ENCODE measurements at places on chromosomes 11 and 22. TPM values are rescaled to one million over a fixed set of nuclear protein-coding genes. Genes with fewer than 3 reads are reported as not detected.

DNA sequence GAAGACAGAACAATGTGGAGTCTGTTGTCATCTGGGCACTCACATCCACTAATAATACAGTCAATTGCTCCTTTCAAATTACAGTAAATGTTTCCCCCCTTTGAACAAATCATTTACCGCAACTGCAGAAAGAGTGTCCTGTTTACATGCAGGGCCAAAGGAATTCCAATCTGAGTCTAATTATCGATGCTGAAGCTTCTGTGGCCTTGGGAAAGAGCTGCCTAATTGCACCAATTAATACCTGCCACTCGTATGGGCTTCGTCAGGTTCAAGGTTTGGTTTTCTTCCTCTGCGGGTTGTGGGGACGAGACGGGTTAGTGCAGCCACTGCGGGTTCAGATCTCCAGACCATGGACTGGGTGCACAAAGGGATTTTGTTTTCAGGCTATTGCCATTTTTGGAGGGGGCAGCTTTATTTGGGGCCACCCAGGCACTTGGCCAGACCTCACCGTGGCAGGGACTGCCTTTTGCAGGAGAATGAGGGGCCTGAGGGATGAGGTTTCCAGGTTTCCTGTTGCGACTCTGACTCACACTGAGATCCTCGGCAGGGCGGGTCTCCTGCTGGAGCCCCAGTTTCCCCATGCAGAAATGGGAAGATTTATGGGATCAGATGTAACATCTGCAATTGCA lies 147.6 kb downstream of the MIAT start:
- H3K27me3 ChIP-seq, result no peaks in the 10 kb centered on the region
- no peak overlapping the region for H3K27ac ChIP-seq
- no peaks in the 10 kb centered on the region for H3K36me3 ChIP-seq

The LRRN4CL gene
- 0.23 TPM for polyA plus RNA-seq

The RAB36 gene
- polyA plus RNA-seq, result 0.23 TPM

The MS4A4E gene
- not detected for polyA plus RNA-seq

The SCGB2A2 gene
- not detected for polyA plus RNA-seq

DNA sequence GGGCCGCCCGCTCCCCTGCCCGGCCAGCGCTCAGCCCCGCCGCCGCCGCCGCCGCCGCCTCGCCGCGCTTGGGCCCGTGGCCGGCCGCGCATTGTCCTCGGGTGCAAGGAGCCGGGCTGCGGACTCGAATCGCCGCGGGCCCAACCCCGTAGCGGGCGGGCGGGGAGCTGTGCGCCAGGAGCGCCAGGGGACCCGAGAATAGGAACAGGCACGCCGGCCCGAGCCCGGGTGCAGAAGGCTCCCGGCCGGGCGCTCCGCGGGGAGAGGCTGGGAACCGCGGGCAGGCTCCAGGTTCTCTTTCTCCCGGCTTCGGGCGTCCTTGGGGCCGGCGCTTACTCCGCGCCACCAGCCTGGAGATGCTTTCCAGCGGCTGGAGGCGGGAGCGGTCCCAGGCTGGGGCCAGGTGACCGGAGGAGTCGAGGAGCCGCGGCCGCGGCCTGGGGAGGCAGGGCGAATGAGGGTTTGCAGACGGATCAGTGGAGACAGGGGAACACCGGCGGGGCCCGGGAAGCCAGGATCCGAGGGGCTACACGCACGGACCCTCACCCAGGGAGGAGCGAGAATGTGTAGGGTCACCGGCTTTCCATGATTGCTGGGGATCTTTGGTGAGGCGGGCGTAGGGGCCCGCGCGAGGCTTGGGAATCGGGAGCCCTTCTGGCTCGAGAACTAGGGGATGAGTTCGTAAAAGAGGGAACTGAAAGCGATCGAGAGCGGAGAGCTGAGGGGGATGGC lies 726 bp downstream of the PKNOX2 start:
- H3K4me1 ChIP-seq, result peaks cover 8% of the 10 kb centered on the region
- peak overlapping the region; percentile 68 for H3K4me3 ChIP-seq
- peak overlapping the region; percentile 86 for H3K27ac ChIP-seq
- peak; percentile 75 for DNase-seq
- H3K36me3 ChIP-seq, result no peaks in the 10 kb centered on the region
- H3K27me3 ChIP-seq, result no peaks in the 10 kb centered on the region

DNA sequence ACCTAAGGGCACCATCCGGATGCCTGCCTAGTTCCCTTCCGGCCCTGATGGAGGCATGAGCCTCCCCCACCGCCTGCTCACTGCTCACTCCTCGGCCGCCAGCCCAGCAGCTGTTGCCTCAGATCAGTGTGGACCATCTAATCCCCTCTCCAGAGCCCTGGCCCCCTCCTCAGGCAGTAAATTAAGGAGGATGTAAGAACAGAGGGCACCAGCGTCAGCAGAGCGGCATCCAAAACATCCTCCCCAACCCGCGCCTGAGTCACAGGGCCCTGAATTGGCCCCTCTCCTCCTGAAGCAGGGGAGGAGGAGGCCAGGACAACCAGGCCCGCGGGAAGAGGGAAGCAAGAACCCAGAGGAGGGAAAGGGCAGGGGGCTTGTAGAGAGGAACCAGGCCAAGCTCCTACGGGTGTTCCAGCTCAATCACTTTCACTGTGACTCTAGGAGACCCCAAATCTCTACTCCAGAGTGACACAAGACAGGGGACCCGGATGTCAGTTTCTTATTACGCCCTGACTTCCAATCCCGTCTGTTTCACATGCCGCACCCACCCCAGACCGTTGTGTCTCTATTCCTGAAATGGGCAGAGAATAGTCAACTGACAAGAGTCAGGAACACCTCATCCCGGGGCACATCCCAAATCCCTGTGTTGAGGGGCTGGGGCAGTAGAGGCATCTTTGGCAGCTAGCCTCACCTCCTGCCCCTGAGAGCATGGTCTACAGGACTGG lies 31.3 kb upstream of the MYOD1 start:
- no peak overlapping the region for H3K27ac ChIP-seq
- no peaks in the 10 kb centered on the region for H3K4me1 ChIP-seq
- DNase-seq, result no peak
- H3K4me3 ChIP-seq, result no peak overlapping the region
- peaks cover 13% of the 10 kb centered on the region for H3K27me3 ChIP-seq

GRCh38 chr11:82174610-82175009 lies 559.1 kb downstream of the FAM181B start:
- H3K27me3 ChIP-seq, result no peaks in the 10 kb centered on the region
- no peak overlapping the region for H3K4me3 ChIP-seq
- H3K4me1 ChIP-seq, result no peaks in the 10 kb centered on the region
- no peak overlapping the region for H3K27ac ChIP-seq

- H3K27me3 ChIP-seq, result no peaks in the 10 kb centered on the region
- H3K4me1 ChIP-seq, result no peaks in the 10 kb centered on the region
- no peak overlapping the region for H3K4me3 ChIP-seq
- H3K36me3 ChIP-seq, result no peaks in the 10 kb centered on the region
Observed at GRCh38 chr11:120929664-120930154, 94.2 kb upstream of the TBCEL start.

The TEX54 gene
- polyA plus RNA-seq, result not detected

DNA sequence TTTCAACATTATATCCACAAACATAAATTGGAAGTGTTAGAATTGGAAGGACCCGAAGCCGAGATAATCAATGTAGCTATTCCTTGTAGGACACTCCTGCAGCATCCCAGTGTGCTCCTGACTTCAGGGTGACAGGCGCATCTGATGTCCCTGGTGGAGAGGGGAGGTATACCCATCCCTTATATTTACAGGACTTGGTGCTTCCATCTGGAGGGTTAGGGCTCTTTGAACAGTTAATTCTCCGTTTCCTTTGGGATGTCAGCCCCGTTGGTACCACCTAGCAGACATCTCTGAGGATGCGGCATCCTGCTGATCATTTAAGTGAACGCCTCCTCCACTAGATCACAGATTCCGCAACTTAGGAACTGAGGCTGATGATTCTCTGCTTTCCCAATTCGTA lies 451.3 kb downstream of the OPCML start:
- no peak overlapping the region for H3K27ac ChIP-seq
- peaks cover 41% of the 10 kb centered on the region for H3K27me3 ChIP-seq
- peaks cover 11% of the 10 kb centered on the region for H3K4me1 ChIP-seq
- no peak for DNase-seq

The KRTAP5-9 gene
- not detected for polyA plus RNA-seq

- DNase-seq, result no peak
- no peak overlapping the region for H3K27ac ChIP-seq
- H3K4me3 ChIP-seq, result no peak overlapping the region
- H3K36me3 ChIP-seq, result peaks cover 40% of the 10 kb centered on the region
- no peaks in the 10 kb centered on the region for H3K27me3 ChIP-seq
- no peaks in the 10 kb centered on the region for H3K4me1 ChIP-seq
Observed at GRCh38 chr22:46708766-46709330, 29.2 kb downstream of the CERK start.

DNA sequence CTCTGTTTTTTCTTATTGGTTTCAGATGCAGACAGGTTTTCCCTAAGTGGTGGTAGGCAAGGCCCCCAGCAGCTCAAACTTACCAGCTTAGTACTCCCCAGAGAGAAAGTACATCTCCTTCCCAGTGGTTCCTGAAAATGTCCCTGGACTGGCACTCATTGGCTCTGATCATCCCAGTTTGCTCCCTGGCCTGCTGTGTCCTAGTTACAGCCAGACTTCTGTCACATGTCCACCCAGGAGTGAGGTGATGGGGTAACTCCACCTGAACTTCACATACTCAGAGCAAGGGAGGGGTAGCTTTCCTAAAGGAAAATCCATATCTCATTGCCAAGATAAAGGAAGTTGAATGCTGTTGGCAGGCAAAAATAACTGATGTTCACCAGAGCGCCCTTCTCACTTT lies 237.0 kb upstream of the MPPED2 start:
- no peak overlapping the region for H3K27ac ChIP-seq
- no peaks in the 10 kb centered on the region for H3K36me3 ChIP-seq
- no peaks in the 10 kb centered on the region for H3K27me3 ChIP-seq
- no peak overlapping the region for H3K4me3 ChIP-seq

The PLAAT3 gene
- 34.7 TPM for polyA plus RNA-seq

DNA sequence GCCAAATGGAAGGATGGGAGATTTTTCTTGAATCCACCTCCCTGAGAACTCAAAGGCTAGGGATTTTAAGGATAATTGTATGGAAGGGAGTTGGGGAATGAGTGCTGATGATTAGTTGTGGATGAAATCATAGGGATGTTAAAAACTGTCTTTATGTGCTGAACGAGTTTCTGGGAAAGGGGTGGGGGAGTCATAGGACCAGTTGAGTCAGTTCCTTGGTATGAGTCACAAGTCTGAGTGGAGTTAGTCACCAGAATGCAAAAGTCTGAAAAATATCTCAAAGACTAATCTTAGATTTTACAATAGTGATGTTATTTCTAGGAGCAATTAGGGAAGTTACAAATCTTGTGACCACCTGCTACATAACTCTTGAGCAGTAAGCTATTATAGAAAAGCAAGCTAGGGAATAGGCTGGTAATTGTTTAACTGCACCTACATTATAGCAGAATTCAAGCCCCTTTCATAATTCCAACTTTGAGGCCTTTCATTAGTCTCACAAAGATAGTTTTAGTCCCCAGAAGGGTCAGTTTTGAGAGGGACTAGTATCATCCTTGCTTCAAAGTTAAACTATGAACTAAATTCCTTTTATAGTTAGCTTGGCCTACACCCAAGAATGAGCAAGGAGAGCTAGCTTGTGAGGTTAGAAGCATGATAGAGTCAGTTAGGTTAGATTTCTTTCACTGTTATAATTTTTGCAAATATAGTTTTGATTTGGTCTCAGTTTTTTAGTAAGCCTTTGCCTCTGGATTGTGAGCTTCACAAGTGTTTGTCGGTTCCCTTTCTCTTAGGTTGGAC lies 668.0 kb downstream of the ETS1 start:
- H3K27ac ChIP-seq, result no peak overlapping the region
- H3K36me3 ChIP-seq, result no peaks in the 10 kb centered on the region
- H3K4me3 ChIP-seq, result no peak overlapping the region
- no peaks in the 10 kb centered on the region for H3K4me1 ChIP-seq
- H3K27me3 ChIP-seq, result no peaks in the 10 kb centered on the region
- DNase-seq, result no peak

The DTX4 gene
- 29.0 TPM for polyA plus RNA-seq

- H3K27ac ChIP-seq, result no peak overlapping the region
- H3K36me3 ChIP-seq, result no peaks in the 10 kb centered on the region
- DNase-seq, result no peak
Observed at GRCh38 chr11:104094576-104094975, 58.1 kb downstream of the DDI1 start.
